ENCODE measurements at places on chromosomes 7 and 10.
A peak's percentile ranks its signal among the peaks of the same experiment; 100 is the strongest.

DNA sequence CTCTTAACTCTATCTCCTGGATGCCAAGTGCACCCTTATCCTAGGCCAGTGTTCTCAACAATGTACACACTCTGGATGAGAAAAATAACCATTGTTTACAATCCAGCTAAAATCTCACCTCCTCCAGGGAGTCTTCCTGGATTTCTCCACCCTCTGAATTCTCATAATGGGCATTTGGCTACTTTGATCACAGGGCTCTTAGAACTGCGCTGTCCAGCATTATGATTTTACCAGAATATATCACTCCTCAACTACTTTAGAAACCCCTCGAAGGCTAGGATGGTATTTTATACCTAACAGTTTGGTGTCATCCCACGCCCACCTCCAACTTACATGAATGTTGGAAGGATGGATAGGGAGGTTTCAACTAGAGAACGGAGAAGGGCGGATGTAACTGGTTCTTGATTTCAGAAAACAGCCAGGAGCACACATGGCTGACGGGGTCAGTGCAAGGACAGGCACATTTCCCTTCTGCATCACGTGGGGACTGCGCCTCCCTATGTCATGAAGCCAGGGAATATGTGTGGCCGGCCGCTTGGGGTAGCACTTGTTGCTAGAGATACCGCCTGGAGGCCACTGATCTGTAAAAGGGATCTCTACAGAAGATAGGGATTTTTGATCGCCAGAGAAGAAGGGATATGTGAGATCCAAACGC is 1.2 kb upstream of the ATP6V0E2 start:
- peak; percentile 46 for DNase-seq

DNA sequence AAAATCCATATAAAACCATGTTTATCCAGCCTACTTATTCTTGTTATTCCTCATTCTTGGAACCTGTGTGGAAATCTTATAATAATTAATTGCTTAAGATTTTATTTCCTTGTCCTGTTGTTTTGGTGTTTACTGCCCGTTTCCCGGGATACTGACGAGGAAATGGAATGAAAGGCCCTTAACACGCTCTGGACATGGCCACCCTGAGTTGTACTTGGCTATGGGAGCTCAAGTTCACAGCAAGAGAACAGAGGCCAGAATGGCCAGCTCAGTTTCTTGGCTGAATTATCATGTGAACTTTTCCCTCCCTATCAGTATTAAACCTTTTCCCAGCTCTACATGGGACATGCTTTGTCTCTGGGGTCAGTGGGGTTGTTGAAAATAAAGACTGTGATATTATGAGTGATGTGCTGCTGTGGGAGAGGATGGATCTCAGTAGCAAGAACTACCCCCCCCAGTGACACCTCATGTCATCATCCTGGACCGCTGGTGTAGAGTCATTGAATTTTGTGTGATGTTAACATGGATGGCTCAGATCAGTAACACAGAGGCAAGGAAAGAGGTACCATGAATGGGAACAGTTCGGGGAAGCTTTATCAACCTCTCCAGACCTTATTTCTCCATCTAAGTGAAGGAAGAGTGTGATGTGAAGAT is 87.0 kb upstream of the IGFBP3 start:
- no peak for DNase-seq

DNA sequence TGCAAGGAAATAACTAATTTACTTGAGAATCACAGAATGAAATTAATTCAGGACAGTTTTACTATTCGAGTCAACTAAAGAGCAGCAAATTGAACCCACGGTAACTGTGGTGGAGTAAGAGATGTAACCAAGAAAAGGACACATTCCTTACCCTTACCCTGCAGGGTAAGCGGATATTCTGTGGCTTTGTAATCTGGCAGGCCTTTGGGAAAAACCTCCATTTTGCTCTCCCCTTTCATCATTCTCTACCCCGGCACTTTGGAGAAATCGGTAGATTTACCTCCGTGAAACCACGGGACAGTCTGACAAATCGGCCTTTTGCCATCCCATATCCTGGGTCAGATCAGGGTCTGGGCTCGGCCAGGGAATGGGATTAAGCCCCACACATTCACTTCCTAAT is 18.4 kb downstream of the RCC1L start:
- DNase-seq = no peak

DNA sequence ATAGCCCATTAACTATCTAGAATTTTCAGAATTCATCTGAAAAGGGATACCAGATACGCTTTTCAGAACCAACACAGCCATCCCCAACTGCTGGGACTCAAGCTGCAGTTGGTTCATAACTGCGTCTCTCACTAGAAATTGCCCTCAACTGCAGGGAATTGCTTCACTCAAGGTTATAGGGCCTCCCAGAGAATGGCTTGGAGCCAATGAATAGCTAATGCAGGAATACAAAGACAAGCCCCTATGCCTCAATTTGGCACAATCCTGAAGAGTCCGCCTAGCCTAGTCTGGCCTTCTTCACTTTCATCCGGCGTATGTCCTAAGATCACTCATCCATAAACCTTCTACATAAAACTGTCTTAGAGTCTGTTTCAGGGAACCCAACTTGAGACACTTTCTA is 164.0 kb downstream of the SKAP2 start:
- no peak for DNase-seq

- DNase-seq = no peak
These were observed 9.8 kb downstream of the P4HA1 start for GRCh38 chr10:73086816-73087215.

GRCh38 chr10:19488592-19489280 is 327.5 kb upstream of the PLXDC2 start:
- DNase-seq = no peak

GRCh38 chr7:90966346-90966745 is 297.9 kb upstream of the FZD1 start:
- DNase-seq = no peak

- peak; percentile 88 for DNase-seq
These were observed 826 bp downstream of the CHPF2 start for GRCh38 chr7:151232917-151233701.

DNA sequence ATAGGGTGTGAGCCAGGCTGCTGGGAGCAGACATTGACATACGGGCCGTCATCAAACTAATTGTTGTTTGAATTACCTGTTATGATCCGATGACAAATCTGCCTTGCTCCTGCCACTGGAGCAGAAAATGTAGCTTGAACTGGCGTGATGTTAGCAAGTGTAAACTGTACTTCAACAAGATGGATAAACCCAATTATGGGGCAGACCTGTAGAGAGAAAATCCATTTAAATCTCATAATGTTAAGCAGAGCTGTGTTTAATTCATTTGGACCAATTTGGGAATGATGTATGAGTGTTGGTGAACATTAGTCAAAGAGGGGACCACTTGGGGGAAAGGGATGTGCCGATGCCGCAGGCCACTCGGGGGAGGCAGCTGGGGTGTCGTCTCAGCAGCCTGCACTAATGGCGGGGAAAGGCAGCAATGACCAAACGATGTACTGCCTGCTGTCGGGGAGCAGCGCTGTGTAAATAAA is 27.4 kb downstream of the TCF7L2 start:
- DNase-seq = no peak

GRCh38 chr10:12048547-12048946 is 5.9 kb upstream of the UPF2 start:
- no peak for DNase-seq

GRCh38 chr7:88072715-88073055 is 138.6 kb downstream of the ADAM22 start:
- no peak for DNase-seq

DNA sequence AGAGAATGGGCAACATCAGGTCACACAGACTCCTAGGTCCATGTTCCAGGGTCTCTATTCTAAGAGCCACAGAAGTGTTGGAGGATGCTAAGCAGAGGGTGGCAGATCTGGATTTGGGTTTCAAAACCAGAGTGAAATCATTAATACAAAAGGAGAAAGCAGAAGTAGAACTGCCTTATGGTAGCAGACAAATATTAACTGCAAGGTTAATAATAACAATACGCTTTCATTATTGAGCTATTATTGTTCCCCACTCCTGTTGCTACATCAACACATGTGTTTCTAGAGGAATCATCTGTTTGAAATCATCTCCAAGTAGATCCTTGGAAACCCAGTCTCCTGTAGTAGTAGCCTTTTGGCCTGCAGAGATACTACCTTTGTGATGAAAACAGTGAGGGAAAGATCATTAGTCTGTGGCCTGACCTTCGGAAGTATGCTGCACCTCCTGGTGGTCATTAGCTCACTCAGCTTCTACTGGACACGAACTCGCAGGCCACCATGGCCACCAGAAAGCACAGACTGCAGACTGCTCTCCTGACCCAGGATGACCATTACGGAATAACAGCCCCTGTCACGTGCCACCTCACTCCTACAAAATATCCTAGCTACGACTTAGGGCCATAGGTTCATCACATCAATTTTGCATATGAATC is 84.6 kb downstream of the XPNPEP1 start:
- no peak for DNase-seq
